Kidney capillary endothelial cell (primary cell): ENCODE measurements at places on chromosomes 7 and 10.
A peak's percentile ranks its signal among the peaks of the same experiment; 100 is the strongest.

DNA sequence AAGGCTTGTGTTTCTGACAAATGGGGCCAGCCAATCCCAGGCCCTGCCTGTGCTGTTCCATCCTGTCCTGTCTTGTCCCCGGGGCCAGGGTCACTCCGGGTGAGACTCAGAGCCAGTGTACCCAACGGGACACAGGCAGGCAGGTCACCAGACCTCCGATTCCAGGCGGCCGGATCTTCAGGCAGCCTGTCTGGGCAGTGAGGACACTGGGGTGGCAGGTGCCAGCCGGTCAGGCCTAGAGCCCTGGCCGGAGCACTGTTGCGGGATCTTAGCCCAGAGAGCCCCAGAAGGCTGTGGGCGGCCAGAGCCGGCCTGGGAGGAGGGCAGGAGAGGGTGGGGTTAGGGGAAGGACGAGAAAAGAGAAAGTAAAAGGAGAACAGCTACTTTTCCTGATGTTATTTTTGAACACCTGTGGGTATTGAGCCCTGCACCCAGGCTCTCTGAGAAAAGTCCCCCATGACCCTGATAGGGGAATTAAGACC lies 134.3 kb upstream of the TNRC18 start:
- DNase-seq = no peak

DNA sequence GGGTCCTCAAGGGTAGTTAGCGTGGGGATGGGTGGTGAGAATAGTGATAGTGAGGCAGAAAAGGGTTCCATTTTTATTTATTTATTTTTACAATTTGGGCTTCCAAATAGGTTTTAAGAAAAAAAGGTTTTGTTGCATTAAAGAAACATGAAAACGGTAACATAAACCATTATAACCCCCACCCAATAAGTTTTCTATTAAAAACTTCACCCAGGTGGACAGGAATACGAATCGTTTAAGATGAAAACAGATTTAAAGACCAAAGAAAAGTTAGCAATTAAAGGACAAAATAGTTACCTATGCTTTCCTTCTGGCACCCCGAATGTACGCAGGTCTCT lies 78.7 kb downstream of the ZFAND4 start:
- DNase-seq = peak; percentile 1

GRCh38 chr10:57823398-57823797 lies 444.3 kb downstream of the IPMK start:
- DNase-seq = no peak

GRCh38 chr10:22489975-22490374 lies 144.7 kb downstream of the SPAG6 start:
- no peak for DNase-seq

DNA sequence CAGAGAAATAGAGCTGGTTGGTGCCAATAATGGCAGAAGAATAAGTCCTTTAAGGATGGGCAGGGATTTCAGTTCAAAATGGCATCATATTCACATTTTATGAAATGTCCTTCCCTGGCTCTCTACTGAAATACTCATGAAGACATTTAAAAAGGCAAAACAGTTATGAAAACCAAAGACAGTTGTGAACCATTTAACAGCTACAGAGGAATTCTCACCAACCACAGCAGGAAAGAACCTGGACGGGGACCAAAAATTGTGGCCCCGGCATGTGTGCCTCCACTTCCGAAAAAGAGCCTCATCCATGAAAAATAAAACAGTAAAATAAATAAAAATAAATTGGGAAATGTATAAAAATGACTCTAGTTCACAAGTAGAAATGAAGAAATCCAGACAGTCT lies 539.5 kb downstream of the SUGCT start:
- DNase-seq = no peak

- no peak for DNase-seq
These were observed 829.5 kb downstream of the REEP3 start for GRCh38 chr10:64350665-64351064.

DNA sequence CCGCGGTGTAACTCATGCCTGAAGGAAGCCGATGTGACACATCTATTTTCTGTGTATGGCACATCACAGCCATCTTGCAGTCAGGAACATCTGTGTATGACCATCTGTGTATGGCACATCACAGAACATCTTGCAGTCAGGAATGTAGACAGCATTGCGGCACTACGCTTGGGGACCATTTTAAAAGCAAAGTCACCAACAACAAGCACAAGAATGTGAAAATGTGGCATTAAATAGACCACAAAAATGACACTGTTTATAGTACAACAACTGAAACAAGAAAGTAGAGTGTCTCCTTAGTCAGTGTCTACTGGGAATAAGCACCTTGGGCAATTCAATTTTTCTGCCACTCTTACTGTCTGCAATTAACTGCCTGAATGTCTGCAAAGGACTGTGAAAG lies 124.4 kb downstream of the HGF start:
- DNase-seq = no peak

- no peak for DNase-seq
These were observed 34.8 kb upstream of the AGR2 start for GRCh38 chr7:16839646-16840045.

DNA sequence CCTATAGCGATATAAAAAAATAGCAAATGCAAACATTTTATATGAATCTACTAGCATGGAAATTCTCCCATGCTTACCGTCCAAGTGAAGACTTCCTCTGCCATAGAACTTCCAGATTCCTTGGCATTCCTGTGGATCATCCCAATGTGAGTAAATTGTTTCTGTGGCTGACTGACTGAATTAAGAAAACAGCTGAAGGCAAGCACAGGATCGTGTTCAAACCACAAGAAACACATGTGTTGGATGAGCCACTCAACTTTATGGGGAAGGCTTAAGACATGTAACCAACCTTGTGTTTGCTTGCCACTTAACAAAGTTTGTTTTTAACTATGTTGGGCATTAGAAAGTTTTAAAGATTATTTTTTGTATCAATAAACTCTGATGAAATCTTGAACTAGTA lies 2.6 kb upstream of the MYPN start:
- no peak for DNase-seq

DNA sequence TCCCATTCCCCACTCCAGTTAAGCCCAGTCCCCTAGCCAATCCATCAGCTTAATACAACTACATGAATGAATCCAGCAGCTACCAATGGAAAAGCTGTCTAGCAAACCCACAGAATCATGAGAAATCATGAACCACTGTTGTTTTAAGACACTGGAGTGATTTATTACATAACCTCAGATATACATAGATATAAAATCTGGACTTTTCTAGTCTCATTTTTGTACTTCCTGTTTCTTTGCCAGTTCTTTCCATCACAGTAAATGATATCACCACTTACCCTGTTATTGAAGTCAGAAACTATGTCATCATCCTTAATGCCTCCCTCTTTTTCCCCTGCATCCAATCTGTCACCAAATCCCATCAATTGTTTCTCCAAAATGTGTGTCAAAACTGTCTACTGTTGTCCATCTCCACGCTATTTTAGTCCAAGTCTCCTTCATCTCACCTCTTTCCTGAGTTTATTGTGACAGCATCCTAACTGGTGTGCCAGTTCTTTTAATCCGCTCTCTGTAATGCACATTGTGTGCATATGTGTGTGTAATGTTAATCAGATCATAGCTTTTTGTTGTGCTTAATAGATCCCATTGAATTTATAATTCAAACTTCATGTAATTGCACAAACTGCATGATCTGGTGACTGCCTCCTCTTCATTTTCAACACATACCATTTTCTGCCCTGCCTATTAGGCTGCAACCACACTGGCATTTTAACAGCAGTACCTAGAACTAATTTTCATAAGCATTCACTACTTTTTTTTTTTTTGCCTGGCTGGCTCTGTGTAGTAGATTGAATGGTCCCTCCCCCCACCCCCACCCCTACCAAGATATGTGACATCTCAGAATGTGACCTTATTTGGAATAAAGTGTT lies 56.0 kb downstream of the MKLN1 start:
- DNase-seq = no peak

GRCh38 chr10:74381291-74381853 lies 230.4 kb downstream of the ADK start:
- no peak for DNase-seq

DNA sequence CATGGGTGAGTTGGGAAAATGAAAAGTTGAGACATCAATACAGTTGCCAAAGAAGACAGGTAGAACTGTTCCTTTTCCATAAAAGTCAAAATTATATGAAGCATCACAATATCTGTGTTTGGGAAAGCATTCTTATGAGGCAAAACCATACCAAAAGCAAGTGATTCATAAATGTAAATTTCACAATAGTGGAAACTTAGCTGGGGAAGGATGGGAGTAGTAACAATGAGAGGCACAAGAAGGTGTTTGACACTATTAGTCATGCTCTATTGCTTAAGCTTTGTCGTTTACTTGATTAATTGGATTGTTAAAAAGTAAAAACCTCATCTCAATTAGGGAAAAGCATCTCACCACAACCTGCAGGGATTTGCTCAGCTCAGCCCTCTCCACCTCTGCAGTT lies 240.2 kb downstream of the C7orf25 start:
- DNase-seq = no peak

DNA sequence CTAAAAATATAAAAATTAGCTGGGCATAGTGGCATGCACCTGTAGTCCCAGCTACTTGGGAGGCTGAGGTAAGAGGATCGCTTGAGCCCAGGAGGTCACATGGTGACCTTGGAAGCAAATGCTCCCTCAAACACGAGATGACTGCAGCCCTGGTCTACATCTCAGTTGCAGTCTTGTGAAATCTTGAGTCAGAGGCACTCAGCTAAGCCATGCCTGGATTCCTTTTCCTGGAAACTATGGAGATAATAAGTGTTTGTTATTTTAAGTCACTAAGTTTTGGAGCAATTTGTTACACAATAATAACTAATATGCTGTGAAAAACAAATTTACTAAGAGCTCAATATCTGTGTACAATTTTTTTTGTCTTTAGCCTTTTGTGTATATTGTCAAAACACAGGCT lies 284.3 kb upstream of the KAT6B start:
- DNase-seq = no peak

DNA sequence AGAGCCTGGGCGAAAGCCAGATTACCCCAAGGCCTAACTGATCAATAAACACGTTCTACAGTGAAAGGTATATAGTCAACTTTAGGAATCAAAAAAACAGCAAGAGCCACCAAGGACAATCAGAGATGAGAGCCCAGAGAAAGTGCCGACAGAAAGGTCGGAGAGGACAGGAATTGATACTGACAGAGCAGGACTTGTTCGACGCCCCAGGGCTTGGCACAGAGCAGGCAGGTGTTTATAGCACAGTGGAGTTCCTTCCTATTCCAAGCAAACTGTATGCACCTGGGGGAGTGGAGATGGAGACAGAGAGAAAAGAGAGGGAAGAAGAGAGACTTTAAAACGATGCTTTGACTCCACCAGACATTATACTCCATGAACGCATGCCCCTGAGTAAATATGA lies 39.5 kb downstream of the PPP1R3C start:
- DNase-seq = no peak

DNA sequence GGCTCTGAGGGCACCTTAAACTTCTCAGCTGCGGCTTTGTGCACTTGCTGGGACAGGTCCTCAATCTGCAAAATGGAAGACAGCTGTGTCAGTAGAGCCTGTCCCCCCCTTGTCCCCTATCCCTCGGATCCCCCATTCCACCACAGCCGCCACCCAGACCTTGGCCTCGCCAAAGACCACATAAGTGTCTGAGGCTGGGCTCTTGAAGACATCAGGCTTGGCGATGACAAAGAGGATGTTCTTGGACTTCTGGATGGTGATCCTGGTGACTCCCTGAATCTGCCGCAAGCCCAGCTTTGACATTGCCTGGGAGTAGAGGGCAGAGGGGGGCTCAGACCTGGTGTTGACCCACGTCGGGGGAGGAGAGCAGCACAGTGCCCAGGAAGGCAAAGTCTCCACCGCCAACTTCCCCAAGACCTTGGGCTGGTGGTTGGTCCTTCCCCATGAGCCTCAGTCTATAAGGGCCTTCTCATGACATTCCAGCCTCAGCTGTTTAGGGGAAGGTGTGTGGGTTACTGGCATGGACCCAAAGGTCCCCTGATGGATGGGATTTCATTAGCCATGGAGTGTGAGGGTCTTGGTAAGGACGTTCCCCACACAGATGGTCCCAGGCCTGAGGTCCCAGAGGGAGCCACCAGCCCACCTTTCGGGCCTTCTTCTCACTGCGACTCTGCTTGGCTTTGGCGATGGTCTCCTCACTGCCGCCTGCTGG lies 7.7 kb downstream of the NACAD start:
- DNase-seq = no peak

GRCh38 chr10:3886191-3886590 lies 101.2 kb upstream of the KLF6 start:
- no peak for DNase-seq

DNA sequence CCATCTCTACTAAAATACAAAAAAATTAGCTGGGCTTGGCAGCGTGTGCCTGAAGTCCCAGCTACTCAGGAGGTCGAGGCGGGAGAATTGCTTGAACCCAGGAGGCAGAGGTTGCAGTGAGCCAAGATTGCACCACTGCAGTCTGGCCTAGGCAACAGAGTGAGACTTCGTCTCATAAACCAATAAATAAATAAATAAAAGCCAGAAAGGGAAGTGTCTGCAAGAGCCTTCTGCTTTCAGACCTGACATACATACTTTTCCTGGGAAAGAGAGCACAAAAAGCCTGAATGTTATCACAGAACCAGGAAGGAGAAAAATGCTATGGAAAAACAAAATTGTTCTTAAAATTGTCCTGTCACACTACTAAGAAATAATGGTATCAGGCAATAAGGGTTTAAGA lies 4.1 kb upstream of the KIF5B start:
- no peak for DNase-seq

DNA sequence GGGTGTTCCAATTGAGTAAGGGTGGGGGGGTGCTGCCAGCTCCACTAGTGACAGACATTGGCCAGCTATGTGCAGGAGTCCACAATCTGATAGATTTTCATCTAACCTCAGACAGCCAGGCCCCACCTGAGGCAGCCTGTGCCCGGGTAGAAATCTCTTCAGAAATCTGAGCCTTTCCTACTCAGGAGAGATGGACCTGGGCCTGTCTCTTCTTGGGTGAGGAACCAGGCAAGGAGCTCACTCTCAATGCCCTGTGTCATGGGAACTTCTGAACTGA lies 86.9 kb downstream of the UBE2H start:
- DNase-seq = no peak
